BJ (cell line): ENCODE measurements at places on chromosomes 2 and 18. TPM values are rescaled to one million over a fixed set of nuclear protein-coding genes. Genes with fewer than 3 reads are reported as not detected.

The GYPC gene
- 164 and 236 TPM in 2 replicates for polyA plus RNA-seq

The GALM gene
- polyA plus RNA-seq, result 9.6 and 10.1 TPM in 2 replicates

The ATP9B gene
- 16.3 and 17.4 TPM in 2 replicates for polyA plus RNA-seq

The CERKL gene
- 0.04 and 0.06 TPM in 2 replicates for polyA plus RNA-seq

The TUBA3D gene
- not detected in 2 replicates for polyA plus RNA-seq

The G6PC2 gene
- not detected in 2 replicates for polyA plus RNA-seq

The EN1 gene
- not detected in 2 replicates for polyA plus RNA-seq

The SYT4 gene
- polyA plus RNA-seq, result not detected in 2 replicates

The ANKRD62 gene
- not detected in 2 replicates for polyA plus RNA-seq

The CXCR1 gene
- not detected in 2 replicates for polyA plus RNA-seq

The GPR35 gene
- 0.10 and 0.17 TPM in 2 replicates for polyA plus RNA-seq

The ACMSD gene
- not detected in 2 replicates for polyA plus RNA-seq

The PGAP1 gene
- polyA plus RNA-seq, result 2.5 and 4.1 TPM in 2 replicates

The SULT1C2 gene
- polyA plus RNA-seq, result not detected in 2 replicates

- DNase-seq, result no peak
Observed at GRCh38 chr18:53886058-53886457, 338.4 kb downstream of the MBD2 start.

GRCh38 chr2:10329880-10330699 is 27.4 kb downstream of the HPCAL1 start:
- DNase-seq, result peak; percentile 28

GRCh38 chr2:28681158-28681571 is 70.5 kb upstream of the PPP1CB start:
- DNase-seq, result no peak

DNA sequence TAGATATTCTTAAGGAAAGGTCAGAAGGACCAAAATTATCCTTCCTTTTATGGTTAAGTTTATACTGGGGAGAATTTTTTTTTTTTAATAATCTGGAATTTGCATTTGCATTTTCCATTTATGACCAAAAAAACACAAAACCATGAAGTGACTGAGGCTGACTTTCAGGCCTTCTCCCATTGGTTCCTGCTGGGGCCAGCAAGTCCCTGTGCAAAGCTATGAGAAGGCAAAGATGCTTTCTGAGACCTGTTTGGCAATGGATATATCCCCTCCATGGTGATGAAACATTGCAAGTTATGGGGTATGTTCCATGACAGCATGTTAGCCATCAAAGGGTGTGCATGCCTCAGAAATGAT is 60.8 kb downstream of the KIAA2012 start:
- DNase-seq, result no peak

DNA sequence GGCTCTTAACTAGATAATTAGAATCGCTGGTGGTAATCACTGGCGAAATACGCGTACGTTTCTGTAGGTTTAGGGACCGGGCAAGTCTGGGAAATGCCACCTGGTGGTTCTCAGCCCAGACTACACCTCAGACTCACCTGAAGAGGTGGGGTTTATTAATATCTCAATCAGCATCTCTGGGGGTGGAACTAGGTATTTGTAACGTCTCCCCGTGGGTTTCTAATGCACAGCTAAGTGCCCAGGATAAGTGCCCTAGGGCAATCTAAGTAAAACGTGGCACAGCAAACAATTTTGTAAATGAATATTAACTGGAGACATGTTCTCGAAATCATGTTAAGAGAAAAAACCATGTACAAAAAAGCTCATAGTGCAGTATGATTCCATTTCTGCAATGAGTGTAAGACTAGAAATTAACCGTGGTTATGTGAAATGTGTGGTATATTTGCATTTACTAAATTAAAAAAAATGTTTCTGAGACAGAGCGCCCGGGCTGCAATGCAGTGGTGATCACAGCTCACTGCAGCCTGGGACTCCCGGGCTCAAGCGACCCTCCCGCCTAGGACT is 760 bp upstream of the CNOT11 start:
- DNase-seq, result no peak

DNA sequence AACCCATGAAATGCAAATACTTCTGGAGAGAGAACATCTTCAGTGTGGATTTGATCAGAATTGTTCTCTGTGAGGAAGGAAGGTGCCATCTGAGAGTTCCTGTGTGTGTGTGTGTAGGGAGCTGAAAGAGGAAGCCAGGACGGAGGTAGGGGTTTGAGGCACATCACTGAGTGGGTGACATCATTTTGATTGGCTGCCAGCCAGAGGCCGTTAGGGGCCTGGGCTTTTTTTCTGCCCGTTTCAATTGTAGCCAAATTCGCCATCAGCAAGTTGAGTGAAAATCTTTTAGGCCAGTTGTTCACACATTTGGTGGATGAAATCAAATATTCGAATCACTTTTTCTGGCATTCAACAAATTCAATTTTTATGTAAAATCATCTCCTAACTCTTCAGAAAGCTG is 48.9 kb downstream of the TSN start:
- DNase-seq, result no peak

- no peak for DNase-seq
Observed at GRCh38 chr2:943821-944220, 6.8 kb upstream of the SNTG2 start.

GRCh38 chr2:120986898-120987650 is 251.4 kb downstream of the GLI2 start:
- no peak for DNase-seq

- no peak for DNase-seq
Observed at GRCh38 chr2:74094291-74094690, 53.4 kb downstream of the BOLA3 start.

GRCh38 chr18:22412176-22412911 is 5.4 kb downstream of the CTAGE1 start:
- DNase-seq, result no peak

DNA sequence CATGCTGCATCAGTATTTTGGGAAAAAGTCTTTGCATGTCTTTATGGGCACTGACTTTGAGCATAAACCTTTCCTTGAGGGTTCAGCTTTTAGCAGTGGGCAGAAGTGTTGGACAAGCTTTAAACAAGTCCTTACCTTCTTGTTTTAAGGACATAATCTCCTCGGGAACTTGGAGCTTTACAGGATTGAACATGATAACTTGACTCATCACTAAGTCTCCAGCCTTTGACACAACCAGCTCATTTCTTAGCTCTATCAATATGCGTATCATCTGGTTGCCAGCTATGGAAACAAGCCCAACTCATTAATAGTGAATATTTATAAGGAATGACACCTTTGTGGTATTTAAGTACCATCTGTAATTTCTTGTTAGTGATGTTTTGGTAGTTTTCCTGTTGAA is 21.0 kb upstream of the RAB27B start:
- DNase-seq, result no peak

DNA sequence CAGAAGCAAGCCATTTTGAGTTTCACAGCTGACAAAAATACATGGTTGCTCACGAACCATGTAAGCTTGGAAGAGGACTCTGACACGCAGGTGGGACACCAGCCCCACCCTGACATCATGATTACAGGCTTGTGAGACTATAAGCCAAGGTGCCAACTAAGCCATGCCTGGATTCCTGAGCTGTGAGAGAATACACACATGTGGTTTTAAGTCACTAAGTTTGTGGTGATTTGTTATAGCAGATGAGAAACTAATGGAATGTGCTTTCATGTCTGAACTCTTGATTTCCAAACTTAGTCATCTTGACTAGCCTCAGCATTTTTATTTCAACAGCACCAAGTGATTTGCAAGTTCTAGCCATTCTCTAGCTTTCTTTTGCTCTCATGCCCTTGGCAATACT is 676.1 kb upstream of the CELF4 start:
- DNase-seq, result no peak

GRCh38 chr2:98583816-98584618 is 24.3 kb downstream of the COA5 start:
- no peak for DNase-seq

DNA sequence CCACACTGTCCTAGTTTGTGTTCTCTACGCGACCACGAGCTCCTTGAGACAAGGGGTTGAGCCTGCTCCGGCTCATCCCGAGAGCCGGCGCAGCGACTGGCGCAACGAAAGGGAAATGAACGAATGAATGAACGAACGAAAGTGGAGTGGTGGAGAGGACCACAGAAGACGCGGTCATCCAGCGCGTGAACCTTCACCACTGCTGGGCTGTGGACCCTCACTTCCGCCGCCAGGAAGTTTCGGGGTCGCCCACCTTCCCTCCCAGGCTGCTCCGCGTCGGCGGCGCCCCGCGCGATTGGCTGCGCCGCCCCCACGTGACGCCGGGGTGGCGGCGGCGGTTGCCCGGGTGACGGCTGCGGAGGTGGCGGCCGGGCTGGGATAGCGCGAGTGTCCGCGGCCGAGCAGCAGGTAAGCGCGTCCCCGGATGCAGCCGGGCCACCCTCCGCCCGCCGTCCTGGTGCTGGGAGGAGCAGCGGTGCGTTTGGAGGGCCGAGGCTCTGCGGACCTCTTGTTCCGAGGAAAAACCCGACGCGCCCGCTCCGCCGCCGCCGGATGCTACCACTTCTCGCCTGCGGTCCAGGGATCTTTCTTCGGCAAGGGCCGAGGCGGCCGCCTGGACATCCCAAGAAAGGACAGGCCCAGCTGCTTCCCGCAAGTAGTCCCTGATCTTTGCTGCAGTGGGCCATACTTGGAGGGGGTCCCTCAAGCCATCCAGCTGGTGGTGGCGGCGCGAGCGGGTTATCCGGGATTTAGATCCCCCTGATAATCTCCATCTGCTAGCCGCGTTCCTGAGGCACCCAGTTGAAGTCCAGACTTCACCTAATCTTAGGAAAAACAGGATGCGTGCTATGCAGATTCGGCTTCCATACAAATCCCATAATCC is at the start of gene ARMC9:
ARMC9 (plus strand) TSS at position 341 of the 883 bp plus-strand sequence. CDS start 7,608 bp downstream, outside the sequence.
- no peak for DNase-seq

- DNase-seq, result peak; percentile 50
Observed at GRCh38 chr2:182593394-182593975, 122.6 kb upstream of the DNAJC10 start.

DNA sequence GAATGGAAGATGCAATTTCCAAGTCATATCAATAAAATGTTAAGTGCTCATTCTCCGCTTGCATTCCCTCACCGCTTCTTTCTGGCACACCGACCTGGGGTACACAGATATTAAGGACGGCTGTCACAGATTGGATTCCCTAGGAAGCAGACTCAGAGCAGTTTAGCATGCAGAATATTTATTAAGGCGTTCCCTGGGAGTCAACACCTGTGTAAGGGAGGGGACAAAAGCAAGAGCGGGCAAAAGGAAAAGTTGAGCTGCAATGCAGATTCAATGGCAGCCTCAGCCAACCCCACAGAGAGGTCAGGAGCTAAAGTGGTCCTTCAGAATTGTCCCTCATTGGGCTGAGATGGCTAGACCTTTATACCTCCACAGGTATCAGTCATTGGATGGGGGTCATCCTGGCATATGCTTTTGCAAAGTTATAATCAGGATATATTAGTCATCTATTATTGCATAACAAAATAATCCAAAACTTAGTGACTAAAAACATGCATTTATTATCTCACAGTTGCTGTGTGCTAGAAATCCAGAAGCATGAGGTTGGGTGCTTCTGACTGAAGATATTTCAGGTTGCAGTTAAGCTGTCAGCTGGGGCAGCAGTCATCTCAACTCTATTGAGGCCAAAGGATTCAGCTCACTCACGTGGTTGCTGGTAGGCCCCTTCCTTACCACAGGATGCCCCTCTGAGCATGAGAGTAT is 27.0 kb upstream of the INO80D start:
- no peak for DNase-seq

DNA sequence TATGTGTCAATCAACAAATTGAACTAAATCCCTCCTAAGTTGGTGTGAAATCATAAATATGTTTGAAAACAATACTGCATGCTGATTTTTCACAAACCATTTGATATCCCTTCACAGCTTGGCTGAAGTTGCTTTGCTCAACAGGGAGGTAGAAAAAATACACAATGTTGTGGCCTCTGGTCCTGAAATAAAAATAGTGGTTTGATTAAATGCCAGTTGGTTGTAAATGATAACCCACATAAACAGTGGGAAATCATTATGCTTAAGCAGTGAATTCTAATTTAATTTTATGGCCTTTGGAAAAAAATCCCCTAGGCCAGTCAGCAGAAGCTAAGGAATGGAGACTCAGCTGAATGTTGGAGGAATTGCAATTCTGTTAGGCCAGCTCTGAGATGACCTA is 359.4 kb upstream of the CWC22 start:
- peak; percentile 23 for DNase-seq

DNA sequence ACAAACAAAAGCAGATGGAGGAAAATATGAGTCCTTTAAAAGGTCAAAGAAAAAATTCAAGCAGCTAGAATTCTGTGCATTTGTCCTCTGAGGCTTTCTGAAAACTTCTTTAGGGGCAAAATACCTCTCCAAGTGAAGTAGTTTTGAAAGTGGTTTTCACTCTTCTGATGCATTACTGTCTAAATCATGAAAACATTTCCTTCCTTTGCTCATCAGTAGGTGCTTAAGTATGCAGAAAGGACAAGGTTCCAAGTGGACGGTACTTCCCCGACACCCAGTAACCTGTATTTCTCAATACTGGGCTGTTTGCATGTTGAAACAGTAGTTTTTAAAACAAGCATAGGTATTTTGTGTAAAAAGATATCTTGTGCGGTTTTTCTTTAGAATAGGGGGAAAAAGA is 189.1 kb upstream of the ERBB4 start:
- no peak for DNase-seq

GRCh38 chr2:29806461-29806860 is 114.9 kb downstream of the ALK start:
- DNase-seq, result no peak

- no peak for DNase-seq
Observed at GRCh38 chr2:26655611-26656195, 14.5 kb upstream of the CIB4 start.

GRCh38 chr18:74739926-74740325 is 142.3 kb downstream of the ZNF407 start:
- DNase-seq, result no peak

DNA sequence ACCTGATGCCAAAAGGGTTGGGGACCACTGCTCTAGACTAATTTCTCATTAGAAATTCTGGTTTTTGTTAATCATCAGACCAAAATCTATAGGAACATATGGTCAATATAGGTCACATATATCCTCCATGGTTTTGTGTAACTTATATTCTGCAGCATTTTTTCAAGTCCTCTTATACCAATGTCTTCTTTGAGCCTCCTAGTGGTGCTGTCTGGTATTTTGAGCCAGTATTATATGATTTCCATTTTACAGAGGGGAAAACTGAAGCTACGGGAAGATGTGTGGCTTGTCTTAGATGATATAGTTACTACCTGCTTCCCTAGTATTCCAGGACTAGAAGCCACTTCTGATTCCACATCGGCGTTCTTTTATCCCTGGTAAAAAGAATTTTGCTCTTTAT is 13.8 kb downstream of the MAPK4 start:
- DNase-seq, result no peak

GRCh38 chr2:127083819-127084503 is 23.0 kb downstream of the BIN1 start:
- peak; percentile 92 for DNase-seq

- no peak for DNase-seq
Observed at GRCh38 chr2:19736191-19736831, 165.5 kb downstream of the TTC32 start.

GRCh38 chr2:101030866-101031554 is 28.9 kb downstream of the RPL31 start:
- DNase-seq, result no peak

GRCh38 chr2:100988630-100989417 is 13.3 kb upstream of the RPL31 start:
- DNase-seq, result no peak

GRCh38 chr18:79517341-79517740 is 121.6 kb downstream of the NFATC1 start:
- DNase-seq, result no peak
